GM12878 (cell line): ENCODE measurements at places on chromosomes 5 and 9. TPM values are rescaled to one million over a fixed set of nuclear protein-coding genes. Genes with fewer than 3 reads are reported as not detected.

CRHBP gene
- total RNA-seq: not detected in 2 replicates

DNA sequence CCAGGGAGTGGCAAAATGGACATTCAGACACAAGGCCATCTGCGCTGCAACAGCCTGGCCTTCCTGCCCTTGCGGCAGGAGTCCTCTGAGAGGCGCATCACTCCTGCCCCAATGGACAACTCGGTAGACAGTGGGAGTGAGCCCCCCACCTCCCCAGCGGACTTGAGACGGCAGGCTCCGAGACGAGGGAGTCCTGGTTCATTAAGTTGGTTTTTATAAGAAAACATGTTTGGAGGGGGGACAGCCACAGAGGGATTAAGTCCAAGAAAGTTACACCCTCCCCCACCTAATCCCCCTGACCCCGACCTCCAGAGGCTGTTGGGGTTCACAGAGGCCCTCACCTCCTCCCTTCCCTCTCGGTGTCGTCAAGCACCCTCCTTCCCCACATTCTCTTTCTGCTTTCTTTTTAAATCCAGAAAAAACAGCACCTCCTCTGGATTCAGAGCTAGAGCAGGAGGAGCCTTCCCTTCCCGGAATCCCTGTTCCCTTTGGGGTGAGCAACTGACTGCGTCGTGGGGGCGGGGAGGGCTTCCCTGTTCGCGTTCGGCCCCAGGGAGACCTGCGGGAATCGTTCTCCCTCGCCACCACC lies 1.8 kb upstream of the EGR1 start:
- DNase-seq: no peak

ECM2 gene
- 0.08 TPM in 1 of 2 replicates, not detected in the other for total RNA-seq

DNA sequence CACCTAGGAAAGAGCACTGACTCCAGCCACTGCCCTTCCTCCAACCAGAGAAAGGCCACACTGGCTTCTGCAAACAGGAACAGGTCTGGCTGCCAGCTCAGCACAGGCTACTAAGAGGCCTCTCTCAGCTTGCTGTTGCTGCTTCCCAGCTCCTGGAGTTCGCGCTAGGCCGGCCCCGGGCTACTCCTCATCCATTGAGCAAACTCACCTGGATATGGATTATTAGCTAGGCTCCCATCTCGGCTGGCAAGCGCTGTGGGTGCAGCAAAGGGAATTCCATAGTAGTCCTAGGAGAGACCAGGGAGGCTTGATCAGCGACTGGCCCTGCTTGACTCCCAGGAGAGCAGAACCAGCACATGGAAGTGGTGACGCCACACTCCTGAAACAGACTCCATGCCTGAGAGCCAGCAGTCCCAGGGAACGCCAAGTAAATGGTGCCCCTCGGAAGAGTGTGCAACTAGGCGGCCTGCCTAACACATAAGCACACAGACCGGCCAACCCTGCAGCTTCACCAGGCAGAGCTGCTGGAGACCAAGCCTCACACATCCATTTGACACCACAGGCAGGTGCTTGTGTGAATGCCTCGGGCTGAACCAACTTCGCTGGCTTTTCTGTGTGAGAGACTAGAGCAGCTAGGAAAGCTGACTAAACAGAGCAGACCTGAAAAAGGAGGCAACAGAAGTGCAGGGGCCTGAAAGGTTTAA lies 107.2 kb downstream of the UBE2R2 start:
- DNase-seq: no peak

DNA sequence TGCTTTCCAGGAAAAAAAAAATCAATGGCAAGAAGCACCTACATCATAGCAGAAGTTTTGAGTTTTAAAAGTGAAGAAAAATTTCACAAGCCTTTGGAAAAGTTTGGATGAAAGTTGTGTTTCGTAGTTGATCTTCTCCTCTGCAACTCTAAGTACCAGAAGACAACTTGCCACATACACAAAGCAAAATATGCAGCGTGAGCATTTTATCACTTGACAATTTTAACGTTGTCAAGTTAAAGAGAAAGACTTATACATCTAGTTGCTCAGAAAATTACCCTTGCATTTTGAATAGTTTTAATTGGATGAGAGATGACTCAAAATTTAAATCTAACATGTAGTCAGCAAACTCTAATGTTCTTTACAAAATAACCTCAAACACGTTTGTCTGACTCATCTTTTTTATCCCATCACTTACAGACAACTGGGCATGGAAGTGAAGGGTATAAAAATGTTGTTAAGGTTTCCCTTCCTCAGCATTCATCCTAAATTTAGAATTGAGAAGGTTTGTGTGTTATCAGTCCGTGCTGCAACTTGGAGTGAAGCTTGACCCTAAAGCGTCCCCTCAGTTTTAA lies 213.4 kb downstream of the MARCHF11 start:
- no peak for DNase-seq
